AG09309 (cell line): ENCODE measurements at places on chromosomes 2 and 18.

DNA sequence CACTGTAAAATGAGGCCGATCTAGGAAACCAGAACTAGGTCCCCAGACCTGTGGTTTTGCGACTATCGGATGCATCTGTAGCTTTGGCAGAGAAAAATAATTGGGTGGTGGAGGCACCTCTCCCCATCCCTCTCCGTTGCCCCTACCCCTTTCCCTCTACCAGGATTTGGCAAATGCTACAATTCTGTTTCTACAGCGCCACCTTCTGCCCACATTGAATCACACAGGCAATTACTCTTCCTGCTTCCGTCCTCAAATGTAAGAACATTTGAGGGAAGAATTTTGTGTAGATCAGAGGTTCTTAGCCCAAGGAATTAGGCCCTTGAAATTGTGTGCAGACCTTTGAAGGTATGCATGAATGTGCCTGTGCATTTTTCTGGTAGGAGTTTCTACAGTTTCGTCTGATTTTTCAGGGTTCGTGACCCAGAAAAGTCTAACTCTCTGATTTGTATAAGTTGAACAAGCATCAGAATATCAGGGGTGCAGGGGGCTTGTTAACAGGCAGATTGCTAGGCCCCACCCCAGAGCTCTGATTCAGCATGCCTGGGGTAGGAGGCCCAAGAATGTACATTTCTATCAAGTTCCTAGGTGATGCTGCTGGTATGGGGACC is 11.2 kb downstream of the ATP6V1B1 start:
- DNase-seq: no peak

GRCh38 chr2:155377266-155377680 is 678.8 kb downstream of the KCNJ3 start:
- DNase-seq: peak; percentile 1

- DNase-seq: no peak
These were observed 36.2 kb downstream of the PTPN18 start for GRCh38 chr2:130391872-130392670.

- no peak for DNase-seq
These were observed 102.1 kb downstream of the LRP2 start for GRCh38 chr2:169260246-169260645.

- DNase-seq: peak; percentile 46
These were observed 213.4 kb downstream of the CDH20 start for GRCh38 chr18:61546590-61546989.

DNA sequence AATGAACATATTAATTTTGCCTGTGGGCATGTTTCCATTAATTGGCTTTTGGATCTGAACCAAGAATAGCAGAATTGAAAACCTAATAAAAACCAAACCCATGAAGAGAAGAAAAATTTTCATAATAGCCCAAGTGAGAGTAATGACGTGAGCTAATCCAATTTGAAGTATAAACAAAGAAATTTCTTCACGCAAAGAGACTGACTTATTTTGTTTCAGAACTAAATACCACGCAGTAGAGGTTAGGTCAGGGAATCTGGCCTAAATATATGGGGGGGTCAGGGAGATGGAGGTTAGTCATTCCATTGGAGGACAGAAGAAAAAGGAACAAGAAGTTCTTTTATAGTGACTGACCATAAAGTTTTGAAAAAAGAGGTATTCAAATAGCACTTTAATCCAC is 94.1 kb upstream of the CYP1B1 start:
- no peak for DNase-seq

GRCh38 chr2:10848541-10848940 is 36.0 kb upstream of the PDIA6 start:
- DNase-seq: no peak

DNA sequence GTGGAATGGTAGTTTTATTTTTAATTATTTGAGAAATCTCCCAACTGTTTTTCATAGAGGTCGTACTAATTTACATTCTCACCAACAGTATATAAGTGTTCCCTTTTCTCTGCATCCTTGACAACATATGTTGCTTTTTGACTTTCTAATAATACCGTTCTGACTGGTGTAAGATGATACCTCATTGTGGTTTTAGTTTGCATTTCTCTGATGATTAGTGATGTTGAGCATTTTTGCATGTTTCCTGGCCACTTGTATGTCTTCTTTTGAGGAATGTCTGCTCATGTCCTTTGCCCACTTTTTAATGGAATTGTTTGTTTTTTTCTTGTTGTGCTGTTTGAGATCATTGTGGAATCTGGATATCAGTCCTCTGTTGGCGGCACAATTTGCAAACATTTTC is 242.5 kb downstream of the ZNF521 start:
- no peak for DNase-seq

DNA sequence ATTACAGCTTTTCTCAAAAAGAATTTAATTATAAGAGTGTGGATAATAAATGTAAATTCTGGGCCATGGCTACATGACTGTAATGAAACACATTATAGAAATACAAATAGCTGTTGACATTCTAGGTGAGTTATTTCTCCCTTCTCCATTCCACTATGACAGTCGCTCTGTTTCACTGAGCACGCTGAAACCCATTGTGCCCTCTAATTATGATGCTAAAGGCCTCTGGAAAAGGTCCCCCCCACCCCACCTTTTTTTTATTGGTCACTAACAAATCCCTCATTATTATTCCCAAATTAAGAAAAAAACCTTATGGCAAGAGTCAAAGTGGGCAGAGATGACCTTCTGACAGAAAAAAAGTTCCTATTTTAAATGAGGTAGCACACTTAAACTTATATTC is 285.0 kb upstream of the SIX3 start:
- no peak for DNase-seq

DNA sequence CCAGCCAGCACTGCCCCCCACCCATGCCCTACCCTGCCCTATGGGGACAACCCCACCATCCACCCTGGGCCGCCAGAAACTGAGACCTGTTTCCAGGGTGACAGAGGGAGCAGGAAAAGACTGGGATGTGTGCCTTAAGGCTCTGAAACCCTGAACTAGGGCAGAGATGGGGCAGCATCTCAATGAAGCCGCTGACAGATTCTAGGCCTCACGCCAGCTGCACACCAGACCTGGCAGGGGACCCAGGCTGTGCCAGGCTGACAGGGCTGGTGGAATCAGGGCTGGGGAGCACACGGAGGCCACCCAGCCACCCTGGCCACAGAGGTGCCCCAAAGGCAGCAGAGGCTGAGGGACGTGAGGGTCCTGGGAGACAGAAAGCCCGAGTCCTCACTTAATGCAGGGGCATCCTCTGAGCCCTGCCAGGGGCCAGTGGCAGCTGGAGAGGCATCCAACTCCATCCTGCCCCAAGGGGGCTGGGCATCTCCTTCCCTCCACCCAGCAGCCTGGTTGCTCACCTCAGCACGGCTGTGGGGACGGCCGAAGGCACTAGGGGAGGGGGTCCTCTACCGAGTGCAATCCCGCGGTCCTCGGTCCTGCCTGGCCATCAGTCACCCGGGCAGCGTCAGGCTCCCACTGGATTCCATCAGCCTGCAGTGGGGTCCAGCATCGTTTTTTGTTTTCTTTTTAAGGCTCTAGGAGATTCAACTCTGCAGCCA is 169.2 kb downstream of the ZFP36L2 start:
- no peak for DNase-seq

- DNase-seq: no peak
These were observed 169.4 kb downstream of the GALNT1 start for GRCh38 chr18:35750929-35751328.

DNA sequence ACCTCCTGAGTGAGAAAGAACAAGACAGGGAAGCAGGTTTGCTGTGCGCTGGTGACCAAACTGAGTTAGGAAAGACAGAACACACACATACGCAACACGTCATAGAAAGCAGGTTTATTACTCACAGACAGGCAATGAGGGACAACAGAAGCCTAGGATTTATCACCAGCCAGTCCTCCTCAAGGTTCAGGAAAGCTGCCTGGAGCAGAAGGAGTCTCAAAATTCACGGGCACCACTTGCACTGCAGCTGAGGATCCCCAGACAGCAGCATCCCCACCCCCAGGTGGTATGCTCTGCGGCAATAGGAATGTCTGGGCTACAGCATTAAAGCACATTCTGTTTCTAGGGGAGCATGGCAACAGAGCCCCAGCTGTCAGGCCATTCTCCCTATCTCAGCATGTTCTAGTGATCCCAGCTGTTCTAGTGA is 284.4 kb upstream of the RGPD4 start:
- DNase-seq: no peak

- no peak for DNase-seq
These were observed 124.3 kb upstream of the SLC39A10 start for GRCh38 chr2:195532628-195533271.
